NCI-H1105 treated with DMSO at 0.1 percent for 48 hours (cell line): ENCODE measurements at places on chromosomes 2 and 18.

DNA sequence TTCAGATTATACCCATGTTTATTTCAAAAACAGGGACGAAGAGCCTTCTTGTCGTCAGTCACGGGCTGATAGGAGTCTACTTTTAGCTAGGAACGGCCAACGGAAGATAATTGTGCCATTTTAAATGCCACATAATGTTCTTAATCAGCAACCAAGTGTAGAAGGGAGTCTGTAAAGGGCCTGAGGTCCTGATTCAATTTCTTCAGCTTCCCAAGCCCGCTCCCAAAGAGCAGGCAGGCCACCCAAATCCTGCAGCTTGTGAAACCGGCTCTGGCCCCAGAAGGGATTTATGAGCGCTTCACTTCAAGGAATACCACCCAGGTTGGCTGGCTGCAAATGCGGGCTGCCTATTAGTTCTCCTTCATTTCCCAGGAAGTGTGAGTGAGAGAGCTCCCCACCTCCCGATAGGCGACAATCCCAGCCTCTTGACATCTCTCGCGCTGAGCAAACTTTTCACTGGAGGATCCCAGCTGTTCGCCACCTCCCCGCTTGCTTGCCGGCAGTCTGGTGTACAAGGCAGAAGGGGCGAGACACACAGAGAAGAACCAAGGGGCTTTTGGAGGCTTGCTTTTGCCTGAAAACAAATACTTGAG, 272.9 kb downstream of the CDH20 start:
- no peak for DNase-seq

- DNase-seq, result no peak
Observed at GRCh38 chr2:240615396-240615795, 9.9 kb upstream of the GPR35 start.

DNA sequence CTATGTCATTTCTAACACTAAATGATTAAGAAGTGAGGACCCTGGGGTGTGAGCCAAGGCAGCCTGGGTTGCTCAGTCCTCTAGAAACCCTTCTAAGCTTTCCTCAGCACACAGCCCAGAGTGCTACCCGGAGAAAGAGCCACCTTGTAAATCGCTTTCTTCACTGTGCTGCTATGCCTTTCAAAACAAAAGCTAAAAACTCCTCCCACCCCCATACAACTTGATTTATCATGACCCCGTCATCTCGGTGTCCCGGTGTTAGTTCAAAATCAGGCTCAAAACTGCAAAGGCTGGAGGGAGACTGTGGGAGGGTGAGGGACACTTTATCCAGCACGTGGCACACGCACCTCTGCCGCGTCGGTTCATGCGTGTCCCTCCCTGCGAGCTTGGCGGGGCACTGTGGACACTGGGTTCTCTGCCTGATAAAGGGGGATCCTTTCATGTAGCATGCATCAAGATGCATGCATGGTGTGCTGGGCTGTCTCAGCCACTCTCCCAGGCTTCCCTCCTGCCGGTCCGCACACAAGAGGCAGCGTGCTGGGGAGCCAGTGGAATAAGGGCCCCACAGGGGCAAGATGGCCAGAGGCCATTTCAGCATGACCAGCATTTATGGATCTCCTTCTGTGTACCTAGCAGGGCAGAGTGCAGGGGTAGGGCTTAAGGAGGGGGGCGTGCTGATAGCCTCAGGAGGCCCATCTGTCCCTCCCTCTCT, 170.4 kb downstream of the SMAD7 start:
- no peak for DNase-seq

DNA sequence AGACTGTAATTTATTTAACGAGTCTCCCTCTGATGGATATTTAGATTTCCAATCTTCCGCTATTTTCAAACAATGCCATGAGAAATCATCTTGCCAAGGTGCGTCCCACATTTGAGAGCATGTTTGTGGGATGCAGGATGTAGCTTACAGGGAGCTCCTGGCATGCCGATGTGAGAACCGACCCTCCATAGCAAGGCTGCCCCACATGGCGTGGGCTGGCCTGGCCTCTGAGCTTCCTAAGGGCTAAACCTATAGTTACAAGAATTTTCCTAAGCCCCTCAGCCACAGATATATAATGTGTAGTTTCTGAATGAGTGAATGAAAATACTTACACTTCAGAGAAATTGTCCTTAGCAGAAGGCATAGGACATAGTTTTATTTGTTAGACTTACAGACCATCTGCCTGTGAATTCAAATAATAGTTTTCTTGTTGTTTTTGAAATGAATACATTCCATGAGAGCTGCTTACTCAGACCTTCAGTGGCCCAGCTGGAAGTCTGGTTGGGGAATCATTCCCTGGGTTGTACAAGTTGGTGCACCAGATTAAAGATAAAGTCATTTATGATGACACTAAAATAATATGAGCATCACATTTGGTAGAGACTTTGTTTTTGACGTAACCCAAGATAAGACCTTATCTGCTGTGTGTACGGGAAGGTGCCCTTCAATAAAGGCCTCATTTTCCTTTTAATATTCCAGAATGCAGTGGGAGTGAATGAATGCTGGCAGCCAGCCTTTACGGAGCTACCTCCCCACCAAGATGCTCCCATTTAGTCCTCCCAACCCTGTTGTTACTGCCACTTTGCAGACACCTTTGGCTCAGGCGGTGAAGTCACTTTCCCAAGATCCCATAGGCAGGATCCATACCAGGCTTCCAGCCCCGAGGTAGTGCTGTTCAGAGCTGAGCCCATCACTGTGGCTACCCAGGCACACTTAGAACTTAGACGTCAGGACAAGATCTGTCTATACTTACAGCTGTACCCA, 107.1 kb downstream of the GLI2 start:
- DNase-seq, result no peak

GRCh38 chr2:95346738-95347671, 49.9 kb downstream of the KCNIP3 start:
- no peak for DNase-seq

DNA sequence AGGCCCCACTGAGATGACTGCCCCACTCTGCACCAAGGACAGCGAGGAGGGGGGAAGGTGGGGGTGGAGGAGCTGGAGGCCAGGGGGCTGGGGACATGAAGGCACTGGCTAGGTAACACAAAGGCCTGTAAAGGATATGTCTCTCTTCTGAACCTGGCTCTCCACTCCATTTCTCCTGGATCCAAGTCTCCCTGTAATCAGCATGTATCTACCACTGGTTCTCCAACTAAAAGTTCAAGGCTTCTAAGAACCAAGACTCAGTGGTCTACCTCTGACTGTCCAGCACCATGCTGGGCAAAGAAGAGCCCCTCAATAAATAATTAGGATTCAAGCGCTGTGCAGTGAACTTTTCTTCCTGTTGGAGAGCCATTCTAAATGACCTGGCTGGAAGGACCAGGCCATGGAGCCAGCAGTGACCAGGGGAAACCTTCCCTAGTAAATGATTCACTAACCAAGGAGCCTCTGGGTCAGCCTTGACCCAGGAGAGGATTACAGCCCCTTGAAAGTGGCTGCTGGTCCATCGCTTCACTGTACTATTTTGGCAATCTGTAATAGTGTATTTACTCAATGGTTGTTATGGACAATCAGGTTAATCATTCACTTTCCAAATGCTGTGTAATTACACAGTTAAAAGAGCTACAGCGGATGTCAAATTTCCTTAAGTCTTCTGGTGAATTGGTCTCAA, 73.2 kb downstream of the BCL11A start:
- no peak for DNase-seq

DNA sequence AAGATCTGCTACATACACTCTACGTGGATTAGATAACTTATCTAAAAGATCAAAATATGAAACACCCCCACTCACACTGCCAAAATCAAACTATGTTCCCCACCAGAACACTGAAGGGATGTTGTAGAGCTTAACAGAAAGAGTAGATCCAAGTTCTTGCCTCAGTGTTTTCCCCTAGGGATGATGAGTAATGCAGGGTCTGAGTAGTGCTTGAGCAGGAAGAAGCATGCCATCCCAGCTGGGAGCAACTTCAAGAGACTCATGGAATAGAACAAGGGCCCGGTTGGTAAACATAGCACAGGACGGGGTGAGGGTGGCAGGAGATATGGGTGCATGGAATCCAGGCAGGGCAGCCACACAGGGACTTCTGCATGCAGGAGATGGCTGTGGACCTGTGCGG, 74.3 kb downstream of the SNTG2 start:
- no peak for DNase-seq

- DNase-seq, result no peak
Observed at GRCh38 chr2:10212827-10213226, 89.9 kb upstream of the HPCAL1 start.

DNA sequence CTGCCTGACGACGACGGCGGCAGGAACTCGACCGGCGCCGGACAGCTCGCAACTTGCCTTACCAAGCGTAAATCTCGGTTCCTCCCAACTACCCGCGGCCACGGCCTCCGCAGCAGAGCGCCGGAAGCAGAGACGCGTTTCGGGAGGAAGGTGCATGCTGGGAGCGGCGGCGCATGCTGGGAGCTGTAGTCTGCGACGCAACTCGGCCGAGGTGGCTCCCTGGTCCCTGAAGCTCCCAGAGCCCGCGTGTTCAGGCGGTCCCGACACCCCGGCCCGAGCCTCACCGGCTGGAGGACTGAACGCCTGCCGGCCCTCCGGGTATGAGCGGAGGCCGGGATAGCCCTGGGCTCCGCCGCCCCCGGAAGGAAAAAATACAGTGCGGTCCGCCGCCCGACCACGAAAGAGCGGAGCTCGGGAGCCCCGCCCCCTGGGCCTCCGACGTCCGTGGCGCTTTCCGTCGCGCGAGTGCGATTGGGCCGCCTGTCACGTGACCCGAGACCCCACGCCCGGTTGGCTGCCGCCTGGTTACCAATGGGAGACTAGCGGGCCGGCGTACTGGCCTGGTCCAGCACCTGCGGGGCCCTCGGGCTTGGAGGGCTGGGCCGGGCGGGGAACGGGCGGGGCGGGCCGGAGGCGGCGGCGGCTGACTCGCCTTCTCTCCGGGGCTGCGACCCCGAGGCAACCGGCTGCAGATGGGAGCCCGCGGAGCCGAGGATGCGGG, at the start of gene CAPN10:
TSS of gene CAPN10 (plus strand) at position 537 of the 721 bp plus-strand sequence. CDS start at position 715, 178 bp downstream.
- peak; percentile 92 for DNase-seq

GRCh38 chr18:22033085-22033484, 136.3 kb upstream of the GATA6 start:
- no peak for DNase-seq

DNA sequence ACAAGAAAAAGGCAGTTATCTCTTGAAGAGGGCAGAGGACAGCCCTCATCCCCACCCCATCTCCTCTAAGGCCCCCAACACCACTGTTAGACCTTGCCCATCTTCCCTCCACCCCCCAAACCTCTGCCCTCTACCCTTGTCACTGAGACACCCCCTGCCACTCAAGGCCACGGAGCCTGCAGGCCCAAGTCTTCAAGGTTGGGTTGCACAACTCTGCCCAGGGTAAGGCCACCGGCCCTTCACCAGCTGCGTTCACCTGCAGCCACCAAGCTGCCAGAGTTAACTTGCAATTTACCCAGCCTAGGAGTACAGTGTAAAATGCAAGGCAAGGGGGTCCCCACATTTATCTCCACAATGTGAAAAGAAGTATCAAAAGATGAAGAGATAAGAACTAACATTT, 128.7 kb upstream of the PKDCC start:
- no peak for DNase-seq

- peak; percentile 88 for DNase-seq
Observed at GRCh38 chr18:8348051-8348720, 261.1 kb upstream of the RAB12 start.

GRCh38 chr18:7633171-7633570, 66.1 kb downstream of the PTPRM start:
- DNase-seq, result no peak

DNA sequence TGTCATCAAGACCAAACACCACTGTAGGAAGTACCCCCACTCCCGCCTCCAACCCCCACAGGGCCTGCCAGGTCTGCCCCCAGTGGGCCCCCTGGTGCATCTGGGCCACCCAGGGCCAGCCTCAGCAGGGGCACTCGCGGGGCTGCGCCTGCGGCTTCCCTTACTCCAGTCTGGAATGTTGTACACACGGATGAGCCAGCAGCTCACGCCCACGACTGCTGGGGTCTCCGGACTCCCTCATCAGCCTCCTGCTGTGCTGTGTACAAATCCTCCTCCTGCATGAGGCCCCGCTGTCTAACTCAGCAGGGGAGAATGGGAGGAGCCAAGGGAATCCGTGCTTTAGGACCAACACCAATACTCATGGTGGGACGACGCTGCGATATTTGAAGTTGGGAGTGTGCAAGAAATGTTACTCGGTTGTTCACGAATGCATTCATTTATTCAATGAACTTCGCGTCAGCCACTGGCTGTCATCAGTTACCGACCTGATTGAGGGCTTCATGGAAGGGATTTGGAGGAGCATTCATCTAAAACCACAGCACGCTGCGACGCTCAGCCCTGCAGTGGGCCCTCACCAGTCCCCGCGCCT, 654 bp upstream of the ASB1 start:
- DNase-seq, result peak; percentile 36

- DNase-seq, result no peak
Observed at GRCh38 chr18:43312891-43313290, 35.6 kb upstream of the SYT4 start.

DNA sequence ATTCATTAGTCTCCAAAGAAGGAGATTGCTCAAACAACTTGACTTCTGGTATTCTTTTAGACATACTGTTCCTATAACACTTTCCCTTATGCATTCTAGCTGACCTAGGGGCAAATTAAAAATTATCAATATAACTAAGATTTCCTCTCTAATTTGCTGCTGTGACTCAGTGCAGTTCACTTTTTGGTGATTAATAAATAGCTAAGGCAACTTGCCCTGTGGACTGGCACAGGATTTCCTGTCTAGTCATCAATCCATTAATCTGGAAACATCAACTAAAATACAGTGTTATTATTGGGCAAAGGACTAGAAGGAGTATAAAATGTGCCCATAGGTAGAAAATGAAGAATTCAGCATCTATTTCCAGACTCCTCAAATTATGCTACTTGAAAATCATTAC, 83.5 kb upstream of the SERPINE2 start:
- no peak for DNase-seq

DNA sequence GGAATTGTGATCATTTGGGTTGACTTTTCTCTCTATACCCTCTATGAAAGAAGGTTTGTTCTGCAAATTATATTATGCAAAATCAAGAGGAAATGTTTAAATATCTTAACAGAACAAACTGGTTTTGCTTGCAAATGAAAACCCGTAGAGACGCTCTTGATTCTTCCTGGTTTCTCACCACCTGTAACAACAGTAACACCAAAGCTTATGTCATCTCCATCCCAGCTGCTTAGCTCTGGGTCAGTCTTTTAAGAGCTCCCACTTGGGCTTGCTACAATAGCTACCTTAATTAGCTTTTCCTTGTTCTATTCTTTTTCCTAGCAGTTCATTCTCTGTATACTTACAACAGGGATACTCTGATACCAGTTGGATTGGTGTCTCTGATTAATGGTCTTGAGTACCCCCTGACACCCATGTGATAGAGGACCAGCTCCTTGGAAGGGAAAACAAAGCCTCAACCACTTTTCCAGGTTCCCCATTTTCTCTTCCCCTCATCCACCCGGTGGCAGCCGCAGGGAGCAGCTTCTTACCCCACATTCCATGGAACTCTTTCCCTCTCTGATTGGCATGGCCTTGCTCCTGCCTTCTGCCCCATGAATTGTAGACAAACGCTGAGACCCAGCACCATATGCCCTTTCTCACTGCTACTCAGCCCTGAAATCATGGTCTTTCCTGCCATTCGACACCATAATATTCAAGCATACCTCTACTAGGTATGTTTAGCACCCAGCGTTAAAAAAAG, 27.7 kb downstream of the TMEM182 start:
- DNase-seq, result no peak
